ENCODE measurements at places on chromosomes 11 and 22.
A peak's percentile ranks its signal among the peaks of the same experiment; 100 is the strongest.

- DNase-seq = no peak
These were observed 101.4 kb upstream of the C11orf87 start for GRCh38 chr11:109320595-109320994.

DNA sequence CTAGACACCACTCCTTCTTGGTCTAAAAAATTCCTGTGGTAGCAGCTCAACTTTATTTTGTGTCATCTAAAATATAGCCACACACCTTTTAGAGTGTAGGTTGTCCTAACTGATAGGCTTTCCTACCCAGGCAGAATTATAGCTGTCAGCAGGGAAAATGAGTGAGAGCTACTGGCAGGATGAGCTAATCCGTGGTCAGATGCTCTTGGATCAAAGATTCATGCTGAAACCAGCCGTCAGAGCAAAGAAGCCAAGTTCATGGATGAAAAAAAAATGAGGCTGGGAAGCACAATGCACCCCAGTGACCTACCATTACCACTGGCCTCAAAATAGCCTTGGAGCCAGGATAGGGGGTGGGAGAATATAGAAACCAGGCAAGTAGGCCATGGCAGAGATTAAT, 113.1 kb upstream of the BLID start:
- no peak for DNase-seq

- DNase-seq = peak; percentile 48
These were observed 46.2 kb downstream of the BLID start for GRCh38 chr11:122069707-122070360.

GRCh38 chr22:32044477-32044876, 1.4 kb downstream of the SLC5A1 start:
- no peak for DNase-seq

- peak; percentile 33 for DNase-seq
These were observed 4.6 kb upstream of the ZBED5 start for GRCh38 chr11:10862446-10862845.

GRCh38 chr11:107785401-107785800, 73.2 kb downstream of the SLC35F2 start:
- no peak for DNase-seq

DNA sequence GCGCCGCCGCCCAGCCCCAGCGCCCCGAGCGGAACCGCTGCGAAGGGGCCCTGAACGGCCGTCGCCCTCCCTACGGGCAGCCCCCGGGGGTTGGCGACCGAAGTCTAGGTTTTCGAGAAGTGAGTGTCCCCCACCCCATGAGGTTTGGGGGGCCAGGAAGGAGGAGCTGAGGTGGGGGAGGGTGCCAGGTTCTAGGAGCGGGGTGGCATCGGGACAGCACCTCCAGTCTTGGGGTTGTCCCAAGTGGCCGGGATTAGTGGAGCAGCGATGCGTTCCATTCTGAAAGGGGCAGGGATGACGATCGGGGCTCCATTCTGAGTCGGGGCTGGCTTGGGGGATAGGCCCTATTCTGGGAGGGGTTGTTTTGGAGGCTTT, 408 bp downstream of the PPP2R5B start:
- DNase-seq = no peak

- DNase-seq = no peak
These were observed 31.0 kb downstream of the CCDC34 start for GRCh38 chr11:27331981-27332380.

DNA sequence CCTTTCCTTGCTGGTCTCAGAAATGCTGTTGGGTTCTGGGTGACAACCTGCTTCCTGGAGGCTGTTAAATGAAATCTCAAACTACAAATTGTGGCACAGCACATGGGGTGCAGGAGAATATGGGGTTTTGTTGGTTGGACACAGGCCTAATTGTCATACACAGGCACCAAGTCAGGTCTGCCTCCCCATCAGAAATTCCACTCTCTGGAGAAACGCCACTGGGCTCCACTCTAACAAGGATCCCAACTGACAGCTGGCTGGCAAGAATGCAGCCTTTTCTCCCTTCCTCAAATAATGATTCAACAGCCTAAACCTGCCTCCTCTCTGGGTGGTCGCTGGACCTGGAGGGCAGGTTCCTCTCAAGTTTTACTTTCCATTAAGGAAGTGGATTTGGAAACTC, 177.8 kb upstream of the NARS2 start:
- no peak for DNase-seq

DNA sequence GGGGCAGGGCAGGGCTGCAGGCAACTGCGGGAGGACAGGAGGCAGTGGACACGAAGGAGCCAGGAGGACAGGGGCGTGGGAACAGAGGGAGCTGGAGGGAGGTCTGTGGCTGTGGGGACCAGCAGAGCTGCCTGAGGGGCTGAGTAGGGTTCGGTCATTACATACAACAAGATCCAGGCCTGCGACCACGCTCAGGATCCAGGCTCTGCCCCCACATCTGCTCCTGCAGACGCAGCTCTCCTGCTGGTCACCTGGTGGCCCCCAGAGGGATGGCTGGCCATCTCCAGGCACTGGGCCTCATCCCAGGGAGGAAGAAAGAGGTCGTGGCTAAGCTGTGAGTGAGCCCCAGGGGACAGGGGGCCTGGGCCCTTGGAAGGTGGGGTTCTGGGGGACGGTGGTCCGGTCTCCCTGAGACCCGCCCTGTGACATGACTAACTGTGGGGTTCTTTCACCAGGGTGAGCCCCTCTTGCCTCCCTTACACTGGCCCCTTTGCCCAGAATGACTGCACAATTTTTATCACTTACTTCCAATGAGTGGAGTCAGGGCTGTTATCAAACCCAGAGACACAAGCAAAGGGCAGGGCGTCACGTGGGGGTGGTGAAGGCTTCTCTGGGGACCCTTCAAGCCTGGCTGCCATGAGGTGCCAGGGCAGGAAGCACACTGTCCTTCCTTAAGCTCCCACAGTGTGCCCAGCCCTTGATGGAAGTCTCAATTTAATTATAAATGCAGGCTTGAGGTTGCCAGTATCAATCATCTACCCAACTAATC, 6.7 kb upstream of the APOBEC3A start:
- no peak for DNase-seq

DNA sequence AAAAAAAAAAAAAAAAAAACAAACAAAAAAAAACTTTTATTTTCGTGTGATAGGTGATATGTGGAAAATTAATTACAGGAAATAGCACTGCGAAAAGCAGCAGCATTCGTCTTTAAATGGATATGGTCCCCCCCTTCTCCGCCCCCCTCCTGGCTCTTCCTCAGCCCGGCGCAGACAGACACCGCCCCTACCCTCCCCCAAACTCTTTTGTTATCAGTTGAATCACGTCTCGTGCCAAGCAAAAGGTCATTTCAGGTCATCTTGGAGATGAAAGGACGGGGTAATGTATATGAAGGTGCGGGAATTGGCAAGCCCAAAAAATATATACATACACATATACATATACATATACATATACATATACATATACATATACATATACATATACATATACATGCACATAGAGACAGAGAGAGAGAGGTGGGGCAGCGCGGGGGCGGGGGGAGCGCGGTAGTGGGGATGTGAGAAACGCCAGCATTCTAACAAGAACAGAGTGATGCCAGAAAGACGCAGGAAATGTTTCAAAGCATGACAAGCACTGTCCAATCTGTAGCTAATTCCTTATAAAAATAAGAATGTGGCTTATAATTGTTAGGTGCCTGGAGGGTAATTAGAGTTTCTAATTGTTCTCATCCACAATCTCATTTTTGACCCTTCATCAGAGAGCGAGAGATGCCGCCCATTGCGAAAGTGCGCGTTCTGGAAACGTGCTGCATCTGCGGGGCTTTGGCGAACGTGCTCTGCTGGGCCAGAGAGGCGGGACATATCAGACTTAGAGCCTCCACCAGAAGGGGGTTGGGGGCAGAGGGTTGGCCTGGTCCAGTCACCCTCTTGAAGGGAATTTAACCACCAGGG, 214.5 kb upstream of the UBASH3B start:
- DNase-seq = no peak

All from Jurkat, Clone E6-1 (cell line).